SK-N-MC (cell line): ENCODE measurements at places on chromosomes 4 and X.

DNA sequence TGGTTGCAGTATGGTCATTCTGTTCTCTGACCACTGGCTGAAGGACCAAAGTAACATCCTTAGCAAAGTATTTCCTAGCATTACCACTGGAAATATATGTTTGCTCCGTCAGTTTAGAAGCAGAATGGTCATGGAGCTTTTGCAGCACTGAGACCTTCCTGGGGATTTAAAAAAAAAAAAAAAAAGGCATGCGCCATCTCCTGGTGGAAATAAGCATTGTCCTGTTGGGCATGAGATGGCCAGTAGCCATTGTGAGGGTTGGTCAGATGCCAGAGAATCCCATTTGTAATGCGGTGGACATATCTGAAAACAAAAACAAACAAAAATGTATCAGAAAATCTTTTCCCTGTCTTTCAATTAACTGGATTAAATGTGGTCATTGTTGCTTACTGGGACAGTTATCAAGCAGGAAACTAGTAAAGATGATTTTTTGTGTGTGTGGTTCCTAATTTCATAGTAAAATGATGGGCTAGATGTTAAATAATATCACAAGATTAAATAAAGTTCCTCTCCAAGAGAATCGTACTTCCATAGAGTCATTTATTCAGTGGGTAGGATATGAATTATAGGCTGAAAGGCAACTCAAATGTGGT, 139.6 kb downstream of the SOWAHB start:
- DNase-seq: no peak

DNA sequence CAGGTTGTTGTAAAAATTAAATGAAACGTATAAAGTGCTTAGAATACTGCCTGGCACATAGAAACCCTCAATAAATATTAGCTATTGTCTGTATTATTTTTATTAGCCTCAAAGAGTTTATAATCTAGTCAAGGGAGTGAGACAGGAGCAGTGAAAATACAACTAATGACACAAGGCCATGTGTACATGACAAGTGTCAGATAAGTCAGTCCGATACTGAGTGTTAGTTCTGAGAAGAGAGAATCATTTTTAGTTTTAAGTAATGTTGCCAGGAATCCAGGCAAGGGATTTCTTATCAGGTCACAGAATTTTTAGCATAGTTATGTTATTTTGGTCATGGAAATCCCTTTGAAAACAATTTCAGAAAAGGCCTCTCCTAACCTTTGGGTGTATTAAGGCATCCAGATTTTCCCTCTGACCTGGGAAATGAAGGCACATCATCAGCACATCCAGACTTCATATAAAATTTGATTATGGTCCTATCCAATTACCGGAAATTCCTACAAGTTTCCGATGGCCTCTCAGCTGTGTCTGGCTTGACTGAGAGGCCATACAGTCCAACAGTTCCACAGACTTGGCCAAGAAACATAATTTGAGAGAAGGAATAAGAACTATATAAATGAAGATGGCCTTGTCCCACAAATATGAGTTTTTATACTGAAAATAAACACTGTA, 35.7 kb downstream of the PPARGC1A start:
- no peak for DNase-seq

- no peak for DNase-seq
These were observed 81.2 kb downstream of the SHROOM3 start for GRCh38 chr4:76515975-76516843.

DNA sequence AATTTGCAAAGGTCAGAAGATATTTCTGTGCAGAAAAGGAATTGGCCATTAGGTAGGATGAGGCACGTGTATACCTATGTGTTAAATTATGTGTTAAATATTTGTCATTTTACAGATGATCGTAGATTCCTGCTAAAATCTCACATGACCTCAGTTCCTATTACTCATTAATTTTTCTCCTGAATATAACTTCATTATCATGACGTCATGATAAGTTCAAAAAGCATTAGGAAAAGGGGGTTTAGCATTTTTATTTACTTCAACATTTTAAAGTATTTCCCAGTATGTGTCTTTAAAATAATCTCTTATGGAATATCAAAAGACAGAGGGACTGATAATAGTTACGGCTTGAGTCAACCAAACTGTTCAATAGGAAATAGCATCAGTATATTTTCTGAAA, 372.8 kb downstream of the IL1RAPL1 start:
- no peak for DNase-seq

DNA sequence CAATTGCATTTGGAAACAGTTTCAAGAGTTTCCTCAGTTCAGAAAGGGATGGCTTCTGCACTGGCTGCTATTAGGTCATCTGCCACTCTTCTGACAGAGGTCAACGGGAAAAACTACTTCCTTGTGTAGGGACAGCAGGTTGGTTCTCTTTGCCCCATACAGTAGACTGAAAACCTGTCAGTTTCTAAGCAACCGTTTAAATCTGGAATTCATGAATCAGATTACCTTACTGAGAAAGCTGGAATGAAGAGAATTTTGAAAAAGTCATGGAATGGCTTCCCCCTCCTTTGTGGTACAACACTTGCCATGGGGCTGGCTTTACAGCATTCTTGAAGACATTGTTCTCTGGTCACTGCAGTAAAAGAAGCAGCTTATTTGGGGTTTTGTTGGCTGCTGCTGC, 240.3 kb downstream of the IL1RAPL2 start:
- no peak for DNase-seq

DNA sequence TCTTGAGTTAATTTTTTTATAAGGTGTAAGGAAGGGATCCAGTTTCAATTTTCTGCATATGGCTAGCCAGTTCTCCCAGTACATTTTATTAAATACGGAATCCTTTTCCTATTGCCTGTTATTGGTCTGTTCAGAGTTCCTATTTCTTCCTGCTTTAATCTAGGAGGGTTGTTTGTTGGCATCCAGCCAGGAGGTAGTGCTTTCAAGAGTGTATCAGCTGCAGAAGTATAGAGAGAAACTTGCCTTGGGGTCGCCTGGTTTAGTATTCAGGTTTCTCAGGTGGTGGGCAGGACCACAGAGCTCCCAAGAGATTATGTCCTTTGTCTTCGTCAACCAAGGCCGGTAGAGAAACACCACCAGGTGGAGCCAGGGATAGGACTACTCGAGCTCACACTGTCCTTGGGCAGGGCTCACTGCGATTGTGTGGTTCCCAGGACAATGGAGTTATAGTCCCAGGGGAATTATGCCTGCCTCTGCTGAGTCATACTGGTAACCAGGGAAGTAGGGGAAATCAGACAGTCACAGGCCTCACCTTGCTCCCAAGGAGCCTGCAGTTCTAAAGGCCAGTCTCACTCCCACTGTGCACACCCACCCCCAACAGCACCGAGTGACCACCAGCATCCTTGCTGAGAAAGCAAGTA, 168.1 kb downstream of the VSIG4 start:
- DNase-seq: no peak

DNA sequence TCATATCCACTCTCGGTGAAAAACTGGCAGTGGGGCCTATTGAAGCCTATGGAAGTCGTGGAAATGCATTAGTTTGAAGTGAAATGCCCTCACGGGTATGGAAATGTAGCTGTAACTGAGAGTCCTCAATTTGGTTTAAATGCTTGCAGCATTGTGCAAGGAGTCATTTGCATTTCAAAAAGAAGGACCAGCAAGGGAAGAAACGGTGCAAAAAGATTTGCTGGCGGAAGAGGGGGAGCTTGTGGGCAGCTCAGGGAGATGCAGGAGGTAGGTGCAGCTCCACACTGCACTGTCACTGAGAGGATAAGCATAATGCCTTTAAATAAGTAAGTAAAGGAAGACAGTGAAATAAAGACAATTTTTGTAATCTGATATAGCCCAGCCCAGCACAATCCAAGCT, 400.4 kb upstream of the DIPK2B start:
- DNase-seq: no peak

DNA sequence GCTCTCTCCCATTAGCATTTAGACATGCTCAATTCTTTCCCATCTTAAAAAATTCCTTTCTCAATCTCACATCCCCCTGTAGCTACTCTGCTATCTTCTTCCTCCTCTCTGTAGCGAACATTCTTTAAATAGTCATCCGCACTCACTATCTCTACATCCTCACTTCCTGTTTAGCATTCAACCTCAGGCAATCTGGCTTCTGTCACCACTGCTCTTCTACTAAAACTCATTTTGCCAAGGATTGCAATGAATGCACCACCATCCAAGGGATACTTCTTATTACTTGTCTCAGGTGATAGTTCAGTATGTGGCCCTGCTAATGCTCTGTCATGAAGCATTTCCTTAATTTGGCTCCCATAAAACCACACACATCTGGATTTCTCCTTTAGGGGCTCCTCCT, 10.9 kb upstream of the TET2 start:
- peak; percentile 80 for DNase-seq

DNA sequence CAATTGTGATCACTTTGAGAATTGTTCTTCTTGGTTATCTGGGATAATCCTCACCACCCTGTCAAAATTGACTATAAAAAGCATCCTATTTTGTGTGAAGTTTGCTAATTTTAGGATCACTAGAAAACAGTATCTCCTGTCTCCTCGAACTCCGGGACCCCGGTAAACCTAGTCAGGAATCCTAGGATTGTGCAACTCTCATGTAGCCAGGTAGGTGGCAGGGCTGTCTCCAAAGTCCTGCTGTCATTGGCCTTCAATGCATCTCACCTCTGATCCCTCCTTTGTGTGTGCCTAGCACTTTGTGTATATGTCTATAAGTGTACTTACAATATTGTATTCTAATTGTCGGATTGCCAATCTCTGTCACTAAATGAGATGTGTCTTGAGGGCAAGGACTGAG, 1564.8 kb downstream of the RPA4 start:
- DNase-seq: no peak

DNA sequence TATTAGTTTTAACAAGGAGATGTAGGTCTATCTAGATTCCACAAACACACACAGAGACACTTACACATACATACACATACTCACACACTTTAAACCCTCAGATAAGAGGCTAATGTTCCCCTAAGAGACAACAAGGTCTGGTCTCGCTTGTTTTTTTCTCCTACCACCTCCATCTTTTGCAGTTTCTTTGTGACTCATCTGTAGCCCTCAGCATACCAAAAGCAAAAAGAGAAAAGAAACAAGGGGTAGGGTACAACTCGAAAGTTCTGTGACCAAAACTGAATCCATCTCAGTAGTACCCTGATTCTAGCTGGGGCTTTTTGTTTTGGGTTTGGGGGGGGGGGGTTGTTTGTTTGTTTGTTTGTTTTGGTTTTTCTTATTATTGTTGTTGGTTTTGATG, 12.2 kb upstream of the EXOSC9 start:
- DNase-seq: no peak

DNA sequence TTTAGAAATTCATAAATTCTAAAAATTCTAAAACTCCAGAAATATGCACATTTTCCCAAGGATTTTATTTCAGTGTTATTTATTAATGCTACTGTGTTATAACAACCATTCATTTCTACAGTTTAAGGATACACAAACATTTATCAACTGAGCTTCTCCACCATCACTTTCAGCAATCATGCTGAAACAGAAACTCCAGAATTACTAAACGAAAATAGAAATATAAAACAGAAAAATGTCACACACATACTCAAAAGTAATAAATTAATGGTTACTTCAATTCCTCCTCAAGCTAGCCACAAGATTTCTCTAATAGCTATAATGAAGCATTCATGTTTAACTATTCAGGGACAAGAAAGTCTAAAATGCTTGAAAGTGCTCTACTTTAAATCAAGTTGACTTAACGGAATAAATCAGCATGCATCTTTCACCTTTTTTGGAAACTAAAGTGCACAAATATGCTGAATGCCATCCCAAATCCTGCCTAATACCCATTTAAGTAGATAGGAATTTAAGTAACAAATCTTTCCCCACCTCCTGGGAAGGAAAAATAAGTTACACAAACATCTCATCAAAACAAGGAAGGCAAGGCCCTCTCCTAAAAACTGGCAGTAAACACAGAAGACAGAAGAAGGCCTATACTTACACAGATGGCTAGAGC, 563 bp downstream of the FAM13A start:
- DNase-seq: no peak

GRCh38 chr4:132437117-132437516, 712.0 kb upstream of the PCDH10 start:
- no peak for DNase-seq

- no peak for DNase-seq
These were observed 64.9 kb downstream of the HMGB2 start for GRCh38 chr4:173269280-173269679.

DNA sequence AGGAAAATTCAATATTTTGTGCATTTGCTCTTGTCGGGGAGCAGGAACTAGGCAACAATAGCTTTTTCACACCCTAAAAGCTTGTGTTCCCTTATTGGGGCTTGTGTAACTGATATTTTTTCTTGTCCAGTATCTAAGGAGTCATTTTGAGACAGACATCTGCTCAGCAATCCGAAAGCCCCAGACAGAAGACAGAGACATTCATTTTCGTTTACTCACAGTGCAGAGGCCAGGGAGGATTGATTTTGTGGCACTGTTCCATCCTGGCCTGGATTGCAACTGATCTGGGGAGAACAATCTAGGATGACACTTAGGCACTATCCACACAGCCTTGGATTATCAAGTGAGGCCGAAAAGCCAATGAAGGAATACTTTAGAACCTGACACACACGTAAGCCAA, 27.4 kb upstream of the PLAC1 start:
- DNase-seq: no peak

DNA sequence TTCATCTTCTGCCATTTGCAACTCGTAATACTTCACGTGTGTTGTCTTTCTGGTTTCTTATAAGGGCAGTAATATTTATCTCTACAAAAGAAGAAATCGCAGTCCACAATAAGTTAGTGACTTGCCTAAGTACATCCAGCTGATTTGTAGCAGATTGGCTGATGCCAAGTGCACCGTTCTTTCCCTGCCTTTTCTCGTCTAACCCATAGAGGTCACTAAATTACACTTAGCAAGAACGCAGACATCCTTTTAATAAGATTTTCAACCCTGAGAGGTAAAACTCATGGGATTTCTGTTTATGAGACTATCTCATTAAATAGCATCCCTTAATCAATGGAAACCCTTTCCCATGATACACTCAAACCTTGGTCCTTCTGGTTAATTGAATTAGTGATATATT, 408.6 kb upstream of the ACTRT1 start:
- no peak for DNase-seq

- DNase-seq: no peak
These were observed 70.5 kb downstream of the GRIA2 start for GRCh38 chr4:157291071-157291470.

- DNase-seq: no peak
These were observed 64.3 kb downstream of the NHSL2 start for GRCh38 chrX:71974916-71975315.

- DNase-seq: no peak
These were observed 130.3 kb downstream of the TBL1X start for GRCh38 chrX:9595174-9595573.

DNA sequence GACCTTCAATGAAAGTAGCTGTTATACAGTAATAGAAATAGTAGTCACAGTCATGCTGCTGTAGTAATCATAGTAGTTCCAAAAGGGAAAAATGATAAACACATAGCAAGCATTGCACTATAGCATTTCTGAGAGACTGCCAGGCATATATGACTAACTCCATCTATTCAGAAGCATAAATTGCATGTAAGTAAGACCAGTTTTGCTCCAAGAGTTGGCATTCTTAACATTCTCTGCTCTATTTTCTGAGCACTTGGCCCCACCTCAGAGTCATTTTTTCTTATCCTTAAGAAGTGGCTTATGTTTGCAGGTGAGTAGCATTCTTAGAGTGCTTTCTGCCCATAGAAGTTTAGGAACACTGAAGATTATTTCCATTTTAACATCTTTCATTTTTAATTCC, 490.3 kb upstream of the TECRL start:
- no peak for DNase-seq

GRCh38 chr4:42716996-42717395, 60.1 kb upstream of the ATP8A1 start:
- DNase-seq: no peak
